ENCODE measurements at places on chromosomes 1 and 21.

DNA sequence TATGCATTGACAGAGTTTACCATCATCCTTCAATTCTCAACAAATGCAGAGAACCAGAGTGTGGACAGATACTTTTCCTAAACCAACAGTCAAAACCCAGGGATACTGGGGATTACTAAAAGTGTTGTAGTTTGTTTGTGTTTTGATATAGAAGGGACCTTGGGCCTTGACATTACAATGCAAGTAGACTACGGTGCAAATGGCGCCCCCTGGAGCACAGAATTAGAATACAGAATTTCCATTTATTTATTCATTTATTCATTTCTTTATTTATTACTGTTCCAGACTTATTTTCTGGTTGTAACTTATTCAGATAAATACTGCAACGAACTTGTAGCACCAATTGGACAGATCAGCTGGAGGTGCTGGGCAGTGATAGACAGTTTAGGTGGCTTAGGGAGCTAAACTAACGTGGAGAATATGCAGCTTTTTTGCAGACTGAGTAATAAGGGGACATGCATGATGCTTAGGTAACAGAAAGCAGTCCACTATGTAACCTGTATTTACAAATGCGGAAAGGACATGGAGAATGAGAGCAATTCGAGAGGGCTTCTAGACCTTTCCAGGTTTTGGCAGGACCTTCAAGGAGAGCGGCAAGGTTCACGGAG lies 42.6 kb downstream of the KIRREL1 start:
- DNase-seq, result peak; percentile 7

- no peak for DNase-seq
Observed at GRCh38 chr1:82273816-82274215, 473.1 kb downstream of the ADGRL2 start.

DNA sequence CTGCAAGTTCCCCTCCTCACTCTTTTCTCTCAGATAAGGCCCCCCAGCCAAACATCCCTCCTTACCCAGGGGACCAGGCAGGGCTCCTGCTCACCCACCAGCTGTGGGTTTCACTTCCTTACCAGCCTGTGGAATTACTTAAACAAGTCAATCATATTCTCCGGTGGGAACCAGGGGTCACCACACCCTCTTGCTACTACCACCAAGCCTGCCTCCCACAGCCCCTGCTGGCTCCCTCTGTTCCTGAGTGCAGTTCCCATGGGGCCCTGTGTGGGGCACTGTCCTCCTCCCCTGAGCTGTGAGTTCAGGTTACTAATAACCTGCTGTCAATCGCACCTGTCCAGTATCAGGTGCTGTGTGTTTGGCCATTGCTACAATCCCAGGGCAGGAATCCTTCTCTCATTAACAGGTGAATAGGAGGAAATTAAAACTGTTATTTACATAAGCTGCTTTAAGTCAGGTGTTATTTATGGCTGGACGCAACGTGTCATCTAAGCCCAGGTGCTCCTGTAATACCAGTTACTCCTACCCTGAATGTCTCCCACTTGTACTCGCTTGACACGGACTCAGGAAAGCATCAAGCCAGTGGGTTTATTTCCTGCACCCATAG lies 53.1 kb upstream of the LBR start:
- no peak for DNase-seq

DNA sequence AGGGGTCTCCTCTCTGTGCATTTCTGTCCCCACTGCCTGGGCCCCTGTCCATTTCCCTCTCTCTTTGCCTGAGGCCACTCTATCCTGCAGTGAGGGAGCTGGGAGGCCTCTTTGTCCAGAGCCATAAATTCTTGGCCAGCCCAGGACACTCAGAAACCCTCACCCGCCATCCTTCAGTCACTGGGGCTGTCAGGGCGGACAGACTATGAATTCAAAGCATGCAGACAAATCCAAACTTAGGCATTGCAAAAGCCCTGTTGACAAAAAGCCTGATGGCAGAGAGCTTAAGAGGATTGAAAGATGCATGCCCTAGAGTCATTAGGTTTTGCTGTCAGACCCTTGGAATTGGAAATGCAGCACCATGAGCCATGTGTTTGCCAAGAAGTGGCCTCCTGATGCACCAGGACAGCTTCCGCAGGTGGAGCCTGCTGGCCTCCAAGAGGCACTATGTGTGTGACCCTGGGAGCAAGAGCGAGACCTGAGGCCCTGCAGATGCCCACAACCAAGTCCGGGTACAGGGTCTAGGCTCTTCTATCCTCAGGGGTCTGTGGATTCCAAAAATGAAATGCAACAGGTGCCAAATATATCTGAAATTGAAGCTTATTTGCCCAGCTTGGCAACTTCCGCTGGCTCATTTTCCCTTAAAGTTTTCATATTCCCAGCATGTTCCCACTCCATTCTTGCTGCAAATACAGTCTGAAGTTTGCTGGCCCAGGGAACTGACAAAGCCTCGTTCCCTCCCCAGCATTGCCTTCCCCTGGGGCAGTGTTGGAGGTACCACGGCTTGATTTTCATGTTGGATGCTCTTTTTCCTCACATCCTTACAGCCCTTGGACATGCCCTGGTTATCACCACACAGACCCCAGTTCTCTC lies 177.9 kb downstream of the PGBD5 start:
- no peak for DNase-seq

All from GM12864 (cell line).